ENCODE measurements at places on chromosomes 6 and 20. TPM values are rescaled to one million over a fixed set of nuclear protein-coding genes. Genes with fewer than 3 reads are reported as not detected.

- DNase-seq: no peak
These were observed 437.7 kb downstream of the COL12A1 start for GRCh38 chr6:74768120-74768519.

DNA sequence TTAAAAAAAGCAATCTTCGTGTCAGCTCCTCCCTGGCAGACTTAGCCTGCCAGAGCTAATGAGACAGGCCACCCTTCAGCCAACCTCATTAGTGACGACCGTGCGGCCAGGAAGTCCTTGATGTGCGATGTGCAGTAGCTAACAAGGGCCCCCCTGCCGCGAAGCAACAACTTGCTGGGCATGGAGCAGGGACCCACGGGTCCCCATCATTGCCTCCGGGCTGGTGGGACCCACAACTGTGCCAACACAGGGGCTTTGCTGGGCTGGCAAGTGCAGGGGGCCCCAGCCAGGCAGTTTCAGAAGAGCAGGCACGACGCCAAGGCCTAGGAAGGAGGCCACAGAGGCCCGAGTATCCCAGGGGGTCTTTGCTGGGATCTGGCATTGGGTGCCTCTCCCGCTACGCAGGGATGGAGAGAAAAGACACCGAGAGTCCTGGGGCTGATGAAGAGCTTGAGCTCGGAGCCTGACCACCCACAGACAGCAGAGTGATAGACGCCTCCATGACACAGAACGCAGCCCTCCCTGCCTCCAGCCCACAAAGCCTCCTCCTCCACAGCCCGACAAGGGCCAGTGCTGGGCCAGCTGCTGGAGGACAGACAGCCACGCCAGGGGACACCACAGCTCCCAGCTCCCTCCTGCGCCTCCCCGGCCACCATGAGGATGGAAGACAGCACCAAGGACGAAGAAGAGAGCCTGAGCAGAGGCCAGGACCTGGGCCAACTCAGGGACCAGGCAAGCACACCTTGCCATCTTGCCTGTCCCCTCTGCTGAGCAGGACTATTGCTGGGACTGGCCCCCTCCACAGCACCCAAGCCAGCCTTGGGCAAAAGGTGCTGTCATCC, 96.6 kb downstream of the YTHDF1 start:
- no peak for DNase-seq

DNA sequence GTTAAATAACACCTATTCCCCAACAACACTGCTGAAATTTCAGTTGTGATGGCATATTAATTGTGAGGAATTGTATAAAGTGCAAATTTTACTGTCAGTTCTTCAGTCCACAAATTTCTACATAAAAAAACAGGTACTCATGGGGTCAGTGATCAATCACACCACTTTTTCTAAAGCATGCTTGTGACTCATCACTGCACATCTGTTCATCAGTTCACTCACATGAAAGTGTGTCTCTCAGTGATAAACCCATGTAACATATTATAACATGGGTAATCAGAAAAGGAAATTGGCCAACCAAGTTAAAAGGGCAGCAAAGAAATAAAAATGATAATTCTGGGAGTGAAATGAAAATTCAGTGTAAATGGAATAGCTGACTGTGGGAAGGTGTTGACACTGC, 234.7 kb upstream of the FKBP1C start:
- DNase-seq: no peak

GRCh38 chr6:7085911-7086310, 21.9 kb upstream of the RREB1 start:
- no peak for DNase-seq

GRCh38 chr20:33650111-33650752, 11.9 kb upstream of the C20orf144 start:
- DNase-seq: no peak

Gene IRF4
- polyA plus RNA-seq: not detected

Gene MUC21
- polyA plus RNA-seq: not detected

DNA sequence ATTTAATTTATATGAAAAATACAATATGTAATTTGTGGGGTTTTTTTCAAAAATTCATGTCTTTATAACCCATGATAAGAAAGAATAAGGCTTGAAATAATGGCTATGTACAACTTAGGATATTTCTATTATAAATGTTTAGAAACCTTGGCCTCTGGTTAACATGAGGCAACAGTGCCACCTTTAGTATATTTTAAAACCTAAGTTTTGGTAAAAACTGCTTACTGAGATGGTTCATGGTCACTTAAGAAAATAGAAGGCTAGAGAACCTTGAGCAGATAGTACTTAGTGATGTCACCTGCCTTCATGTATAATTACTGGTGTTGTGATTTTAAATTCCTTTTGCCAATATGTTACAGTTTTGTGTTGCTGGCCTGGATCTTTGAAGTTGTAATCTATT, 176.4 kb downstream of the ADGB start:
- DNase-seq: no peak

Gene PRL
- polyA plus RNA-seq: not detected

DNA sequence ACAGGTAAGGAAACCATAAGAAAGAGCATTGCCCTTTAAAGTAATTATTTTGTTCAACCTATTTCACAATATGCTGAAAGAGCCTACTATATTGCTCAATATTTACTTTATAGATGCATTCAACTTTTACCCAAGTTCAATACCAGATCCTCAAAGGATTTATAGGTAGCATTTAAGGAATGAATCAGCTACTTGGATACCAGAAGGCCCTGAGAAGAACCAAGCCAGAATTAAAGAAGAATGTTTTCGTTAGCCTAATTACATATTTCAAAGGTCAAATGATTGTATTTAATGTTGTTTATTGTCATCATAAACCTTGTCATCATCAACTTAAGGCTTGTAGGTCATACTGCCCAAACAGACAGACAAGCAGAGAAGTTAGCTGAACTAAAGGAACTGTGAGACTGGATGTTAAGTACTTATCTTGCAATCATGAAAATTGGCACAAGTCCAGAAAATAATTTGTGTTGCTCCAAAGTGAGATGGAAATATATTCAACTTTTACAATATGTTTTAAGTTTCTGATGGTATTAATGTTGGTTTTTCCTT, 636.7 kb downstream of the RFPL4B start:
- DNase-seq: no peak

Gene TAGAP
- polyA plus RNA-seq: not detected

- DNase-seq: no peak
These were observed 57.0 kb upstream of the PREP start for GRCh38 chr6:105459864-105460263.

Gene PGC
- polyA plus RNA-seq: not detected

Gene POU3F2
- polyA plus RNA-seq: not detected

- no peak for DNase-seq
These were observed 51.0 kb upstream of the IL20RA start for GRCh38 chr6:137095651-137096238.

DNA sequence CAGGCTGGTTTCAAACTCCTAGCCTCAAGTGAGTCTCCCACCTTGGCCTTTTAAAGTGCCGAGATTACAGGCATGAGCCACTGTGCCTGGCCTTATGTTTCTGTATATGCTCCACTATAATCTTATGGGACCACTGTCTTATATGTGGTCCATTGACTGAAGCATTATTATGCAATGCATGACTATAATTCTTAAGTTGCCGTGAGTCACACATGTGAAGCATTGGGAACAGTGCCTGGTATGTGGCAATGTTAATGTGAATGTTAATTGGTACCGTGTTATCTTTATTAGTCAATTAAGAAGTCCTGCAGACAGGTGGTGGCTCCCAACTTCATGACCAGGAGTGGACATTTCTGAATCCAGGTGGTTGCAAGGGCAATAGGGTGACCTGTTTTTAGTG, 14.7 kb upstream of the ASXL1 start:
- peak; percentile 73 for DNase-seq

- DNase-seq: no peak
These were observed 29.8 kb downstream of the KCNS1 start for GRCh38 chr20:45070932-45071632.

GRCh38 chr6:49558238-49558637, 7.8 kb downstream of the C6orf141 start:
- no peak for DNase-seq

GRCh38 chr6:164005004-164005711, 590.6 kb downstream of the QKI start:
- no peak for DNase-seq

DNA sequence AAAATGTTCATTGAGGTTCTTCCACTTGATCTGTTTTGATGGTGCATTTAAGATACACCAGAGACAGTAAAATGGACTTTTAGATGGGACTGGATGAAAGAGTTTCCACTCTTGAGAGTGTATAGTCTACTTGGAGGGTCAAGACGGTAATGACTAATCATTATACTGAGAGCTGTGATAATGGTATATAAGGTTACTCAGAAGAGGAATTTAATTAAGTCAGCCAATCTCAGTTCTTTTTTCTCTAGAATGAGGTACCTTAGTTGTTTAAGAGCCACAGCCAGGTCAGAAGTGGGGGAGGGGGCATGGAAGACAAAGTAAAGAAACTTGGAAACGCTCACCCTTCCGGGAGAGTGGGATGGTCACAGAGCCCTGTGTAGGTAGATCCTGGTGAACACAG, 123.9 kb downstream of the MAP3K4 start:
- no peak for DNase-seq

Gene SUMO4
- 0.23 TPM for polyA plus RNA-seq

Gene MOG
- polyA plus RNA-seq: not detected

- no peak for DNase-seq
These were observed 164.0 kb downstream of the SOBP start for GRCh38 chr6:107653861-107654394.

DNA sequence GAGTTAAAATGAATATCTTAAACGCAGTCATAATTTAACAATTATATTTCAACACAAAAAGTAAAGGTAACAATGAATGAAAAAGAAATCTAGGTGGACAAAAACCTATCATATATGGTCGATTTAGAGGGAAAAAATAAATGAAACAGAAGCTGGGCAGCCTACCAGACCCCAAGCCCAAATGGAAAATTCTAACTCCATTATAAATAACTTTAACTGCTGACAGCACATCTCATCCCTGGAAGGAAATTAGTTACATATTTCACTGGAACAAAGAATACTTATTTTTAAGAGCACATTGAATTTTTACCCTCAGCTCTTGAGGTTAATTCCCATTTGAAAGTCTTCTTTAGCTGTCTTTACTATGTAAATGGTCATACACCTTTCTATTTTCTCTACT, 39.1 kb downstream of the COL12A1 start:
- no peak for DNase-seq

- no peak for DNase-seq
These were observed 41.0 kb downstream of the SLC9A8 start for GRCh38 chr20:49853640-49854039.

- no peak for DNase-seq
These were observed 435.3 kb upstream of the SPTLC3 start for GRCh38 chr20:12573442-12573841.
